WTC11 (cell line): ENCODE measurements at places on chromosomes 7 and 10.

- DNase-seq, result no peak
Observed at GRCh38 chr7:127803626-127804025, 151.6 kb downstream of the SND1 start.

- DNase-seq, result no peak
Observed at GRCh38 chr10:63671317-63671937, 150.2 kb downstream of the REEP3 start.

DNA sequence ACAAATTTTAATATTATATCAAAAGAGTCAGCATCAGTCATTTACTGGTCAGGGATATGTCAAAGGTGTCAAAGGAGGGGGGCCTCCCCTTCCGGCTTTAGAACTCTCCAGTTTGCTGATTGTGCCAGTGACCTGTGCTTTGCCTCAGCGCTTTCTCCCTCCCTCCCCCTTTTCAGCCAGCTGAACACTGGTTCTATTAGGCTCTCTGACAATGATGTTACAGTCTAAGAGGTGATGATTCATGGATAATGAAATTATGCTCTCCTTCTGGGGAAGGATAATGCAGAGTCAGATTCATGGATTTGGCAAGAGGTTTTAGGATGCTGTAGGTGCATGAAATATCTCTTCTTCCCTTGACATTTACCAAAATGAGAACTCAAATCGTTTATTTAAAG lies 6.1 kb downstream of the LRRTM3 start:
- no peak for DNase-seq

DNA sequence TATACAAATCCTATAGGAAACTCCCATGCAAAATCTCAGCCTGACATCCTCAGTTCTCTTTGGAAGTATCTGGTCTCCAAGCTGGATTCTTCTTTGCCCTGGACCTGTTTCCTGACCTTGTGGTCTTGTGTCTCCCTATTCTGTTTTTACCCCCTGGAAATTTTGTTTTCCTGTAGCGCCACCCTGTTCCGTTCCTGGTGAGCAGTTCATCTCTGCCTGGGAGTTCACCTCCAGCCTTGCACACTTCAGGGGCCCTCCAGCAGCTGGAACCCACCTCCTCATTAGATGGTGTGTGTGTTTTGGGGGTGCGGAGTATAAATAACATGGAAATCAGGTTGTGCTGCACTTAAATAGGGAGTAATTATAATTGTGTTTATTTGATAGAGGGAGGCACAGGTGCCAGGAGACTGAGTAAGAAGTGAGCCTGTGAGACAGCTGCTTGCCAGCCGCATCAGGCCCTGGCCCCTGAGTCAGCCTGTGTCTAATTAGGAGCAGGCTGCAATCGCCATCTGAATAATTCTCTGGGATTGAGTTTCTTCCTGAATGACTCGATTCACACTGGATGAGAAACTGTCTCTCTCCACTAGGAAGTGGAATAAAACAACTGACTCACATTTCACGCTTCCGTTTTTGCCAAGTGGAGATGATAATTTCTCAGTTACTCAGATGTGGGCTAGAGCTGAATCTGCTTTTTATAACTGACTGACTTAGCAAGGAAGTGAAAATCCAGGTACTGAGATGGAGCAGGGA lies 69.4 kb upstream of the HECTD2 start:
- no peak for DNase-seq

DNA sequence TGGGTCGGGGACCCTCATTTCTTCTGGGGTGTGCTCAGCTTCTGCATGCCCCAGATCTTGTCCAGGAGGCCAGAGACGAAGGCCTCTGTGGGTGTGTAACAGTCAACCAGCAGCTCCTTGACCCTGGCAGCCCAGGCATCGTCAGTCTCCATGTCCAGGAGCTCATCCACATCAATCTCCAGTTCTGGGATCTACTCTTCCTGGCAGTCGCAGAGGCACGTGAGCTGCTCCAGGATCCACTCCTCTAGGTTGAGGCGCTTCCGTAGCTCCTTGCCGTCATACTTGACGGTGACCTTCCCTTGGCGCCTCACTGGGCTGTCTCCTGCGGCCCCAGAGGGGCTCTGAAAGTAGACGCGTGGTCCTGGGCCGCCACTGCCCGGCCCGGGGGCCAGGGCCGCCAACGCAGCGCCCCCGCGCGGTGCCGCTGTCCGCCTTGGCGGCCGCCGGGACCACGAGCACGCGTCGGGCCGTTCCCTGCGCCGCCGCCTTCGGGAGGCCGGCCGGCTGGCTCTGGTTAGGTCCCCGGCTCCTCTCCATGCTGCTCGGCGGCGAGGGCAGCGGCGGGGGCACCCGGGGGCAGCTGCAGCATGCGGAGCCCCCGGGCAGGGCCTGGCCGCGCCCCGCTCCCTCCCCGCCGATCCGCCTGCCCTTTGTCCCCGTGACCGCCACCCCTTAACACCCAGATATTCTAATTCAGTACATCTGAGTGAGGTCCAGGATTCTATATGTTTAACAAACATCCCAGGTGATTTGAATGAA lies 170.5 kb downstream of the SEPTIN7 start:
- DNase-seq, result no peak

GRCh38 chr10:77075926-77076325 lies 561.7 kb downstream of the KCNMA1 start:
- no peak for DNase-seq

GRCh38 chr10:62059217-62059920 lies 157.9 kb downstream of the ARID5B start:
- DNase-seq, result no peak
